ENCODE measurements at places on chromosomes 1 and 21.

DNA sequence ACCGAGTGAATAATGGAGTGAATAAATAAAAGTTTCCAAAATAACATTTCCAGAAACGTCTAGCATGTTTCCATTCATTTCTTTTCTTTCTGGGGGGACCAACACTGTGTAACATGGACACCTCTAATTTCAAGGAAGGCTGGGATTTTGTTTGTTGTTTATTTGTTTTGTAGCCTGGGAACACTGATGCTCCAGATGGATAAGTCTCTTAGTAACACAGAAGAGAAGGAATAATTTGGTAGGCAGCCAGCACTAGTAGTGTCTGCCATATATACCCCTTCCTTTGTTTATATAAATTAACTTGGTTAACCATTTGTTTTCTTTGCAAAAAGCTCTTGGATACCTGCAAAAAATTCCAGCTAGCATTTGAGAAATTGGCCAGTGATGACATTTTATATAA, 411.4 kb upstream of the DEPDC1 start:
- no peak for DNase-seq

- DNase-seq = no peak
Observed at GRCh38 chr1:214824763-214825162, 221.8 kb downstream of the CENPF start.

DNA sequence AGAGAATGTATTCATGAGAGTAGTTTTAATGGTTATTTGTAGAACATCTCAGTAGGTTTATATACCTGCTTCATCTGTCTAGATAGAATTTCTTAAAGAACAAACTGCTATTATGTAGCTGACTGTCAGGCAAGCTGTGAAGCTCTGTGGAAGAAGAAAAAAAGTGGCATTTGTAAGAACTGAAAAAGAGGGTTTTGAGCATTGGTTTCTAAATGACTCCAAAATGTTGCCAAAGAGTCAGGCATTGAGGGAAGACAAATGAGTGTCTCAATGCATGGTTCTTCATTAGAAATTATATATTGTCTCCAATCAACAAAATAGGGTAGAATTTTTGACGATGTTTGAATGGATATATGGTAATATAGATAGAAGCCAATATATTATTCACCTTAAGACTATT, 1276.1 kb downstream of the KCNT2 start:
- DNase-seq = no peak

GRCh38 chr1:47225430-47226100, 6.5 kb downstream of the TAL1 start:
- no peak for DNase-seq

- DNase-seq = no peak
Observed at GRCh38 chr1:59798600-59798999, 16.1 kb upstream of the HOOK1 start.

- peak; percentile 49 for DNase-seq
Observed at GRCh38 chr1:44609412-44609767, 64.9 kb downstream of the TMEM53 start.

DNA sequence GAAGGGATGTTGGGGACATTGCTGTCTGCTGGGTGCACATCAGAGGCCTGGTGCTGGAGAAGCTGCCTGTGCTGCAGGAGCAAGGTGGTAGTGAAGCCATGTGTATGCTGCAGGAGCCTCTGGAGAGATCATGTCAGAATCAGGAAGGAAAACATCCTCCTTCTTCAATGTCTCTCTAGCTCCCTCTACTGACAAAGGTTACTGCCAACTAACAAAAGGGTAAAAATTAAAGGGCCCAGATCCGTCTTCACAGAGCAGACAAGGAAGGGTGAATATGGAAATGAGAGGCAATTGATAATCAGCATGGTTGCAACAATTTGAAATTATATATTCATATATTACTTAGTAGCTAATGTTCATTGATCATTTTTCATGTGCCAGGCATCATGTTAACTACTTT, 32.2 kb downstream of the FAM177B start:
- no peak for DNase-seq

Measured in progenitor cell of endocrine pancreas (in vitro differentiated cells).